Activated T-cell treated with anti-CD3 and anti-CD28 coated beads, Interleukin-2, amount 50 U/mL, for 1 hour (primary cell): ENCODE measurements at places on chromosomes 3 and 15.
A peak's percentile ranks its signal among the peaks of the same experiment; 100 is the strongest.

GRCh38 chr3:29290596-29290995, 9.7 kb downstream of the RBMS3 start:
- no peak for DNase-seq

DNA sequence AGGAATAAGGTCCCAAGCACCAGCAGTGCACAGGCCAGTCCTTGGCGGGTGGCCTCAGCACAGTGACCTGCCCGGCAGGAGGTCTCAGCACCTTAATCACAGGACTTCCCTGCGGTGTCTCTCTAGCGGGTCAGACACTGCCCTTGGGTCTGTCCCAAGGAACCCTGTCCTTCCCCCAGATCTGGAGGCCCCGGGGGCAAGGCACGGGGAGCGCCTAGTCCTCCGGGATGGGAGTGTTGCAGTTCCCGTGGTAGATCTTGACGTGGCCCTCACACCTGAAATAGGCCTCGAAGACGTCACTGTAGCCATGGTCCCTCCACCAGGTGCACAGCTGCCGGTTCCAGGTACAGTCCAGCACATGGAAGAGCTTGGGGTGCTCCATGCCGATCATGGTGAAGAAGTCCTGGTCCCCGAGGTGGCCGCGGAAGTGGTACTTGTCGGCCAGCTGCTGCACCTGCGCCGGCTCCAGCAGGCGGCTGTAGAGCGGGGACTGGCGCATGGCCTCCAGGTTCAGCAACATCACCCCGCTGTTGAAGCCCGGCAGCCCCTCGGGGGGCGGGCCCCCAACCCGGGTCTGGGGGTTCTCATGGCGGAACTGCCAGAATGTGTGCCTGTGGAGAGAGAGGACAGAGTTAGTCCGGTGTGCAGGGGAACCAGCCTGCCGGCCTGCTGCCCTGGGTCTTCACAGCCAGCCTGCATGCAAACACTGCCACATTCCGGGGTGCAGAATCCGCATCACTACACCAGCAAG, 201.3 kb downstream of the XXYLT1 start:
- peak; percentile 8 for DNase-seq

GRCh38 chr15:38002883-38003477, 68.5 kb downstream of the TMCO5A start:
- DNase-seq, result no peak

GRCh38 chr3:156721687-156722618, 47.6 kb downstream of the TIPARP start:
- no peak for DNase-seq

- DNase-seq, result no peak
Measured at GRCh38 chr15:41858756-41859155, 20.1 kb downstream of the PLA2G4B start.

- no peak for DNase-seq
Measured at GRCh38 chr3:13379201-13379830, 40.8 kb downstream of the NUP210 start.

- DNase-seq, result no peak
Measured at GRCh38 chr3:173663696-173664111, 266.2 kb downstream of the NLGN1 start.

GRCh38 chr3:94937980-94938379, 875.1 kb downstream of the NSUN3 start:
- no peak for DNase-seq

- no peak for DNase-seq
Measured at GRCh38 chr3:108620250-108620649, 30.7 kb downstream of the DZIP3 start.

- DNase-seq, result peak; percentile 58
Measured at GRCh38 chr3:112333002-112333380, at the start of gene CD200. TSS of gene CD200 (plus strand) at chr3:112333156. CDS start at chr3:112333213, 57 bp downstream.

DNA sequence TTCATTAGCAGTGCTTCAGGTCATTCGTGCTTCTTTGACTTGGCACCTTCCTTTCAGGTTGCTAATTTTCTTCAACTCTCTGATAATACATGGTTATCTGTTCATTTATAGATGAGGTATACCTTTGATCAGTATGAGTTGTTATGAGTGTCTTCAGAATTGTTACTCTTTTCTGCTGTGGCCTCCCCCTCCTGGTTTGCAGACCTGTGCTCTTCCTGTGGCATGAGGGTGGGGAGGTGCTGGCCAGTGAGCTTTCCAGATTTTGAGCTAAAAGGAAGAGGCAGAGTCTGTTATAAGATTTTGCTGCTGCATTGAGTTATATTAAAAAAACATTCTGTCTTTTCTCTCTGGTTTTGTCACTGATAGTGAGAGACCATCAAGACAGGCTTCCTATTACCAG, 30.8 kb upstream of the GOLGA6L9 start:
- DNase-seq, result no peak

GRCh38 chr15:70629735-70630273, 133.6 kb downstream of the UACA start:
- no peak for DNase-seq

DNA sequence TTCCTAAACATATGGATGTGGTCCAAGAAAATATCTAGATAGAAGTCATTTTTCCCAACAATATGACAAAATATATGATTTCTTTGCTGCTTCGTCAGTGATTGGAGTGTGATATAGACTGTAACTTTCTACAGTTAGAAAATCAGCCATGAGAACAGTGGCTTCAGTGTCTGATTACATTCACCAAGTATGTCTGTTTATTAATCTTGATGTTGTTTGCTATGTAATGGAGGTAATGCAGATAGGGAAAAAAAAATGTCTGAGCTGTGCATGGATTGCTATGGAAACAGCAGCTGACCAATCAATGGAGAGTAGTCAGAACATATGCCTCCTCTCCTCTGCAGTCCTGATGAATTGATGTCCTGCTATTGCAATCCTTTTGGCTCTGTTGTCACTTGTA, 72.3 kb upstream of the GAP43 start:
- DNase-seq, result no peak

DNA sequence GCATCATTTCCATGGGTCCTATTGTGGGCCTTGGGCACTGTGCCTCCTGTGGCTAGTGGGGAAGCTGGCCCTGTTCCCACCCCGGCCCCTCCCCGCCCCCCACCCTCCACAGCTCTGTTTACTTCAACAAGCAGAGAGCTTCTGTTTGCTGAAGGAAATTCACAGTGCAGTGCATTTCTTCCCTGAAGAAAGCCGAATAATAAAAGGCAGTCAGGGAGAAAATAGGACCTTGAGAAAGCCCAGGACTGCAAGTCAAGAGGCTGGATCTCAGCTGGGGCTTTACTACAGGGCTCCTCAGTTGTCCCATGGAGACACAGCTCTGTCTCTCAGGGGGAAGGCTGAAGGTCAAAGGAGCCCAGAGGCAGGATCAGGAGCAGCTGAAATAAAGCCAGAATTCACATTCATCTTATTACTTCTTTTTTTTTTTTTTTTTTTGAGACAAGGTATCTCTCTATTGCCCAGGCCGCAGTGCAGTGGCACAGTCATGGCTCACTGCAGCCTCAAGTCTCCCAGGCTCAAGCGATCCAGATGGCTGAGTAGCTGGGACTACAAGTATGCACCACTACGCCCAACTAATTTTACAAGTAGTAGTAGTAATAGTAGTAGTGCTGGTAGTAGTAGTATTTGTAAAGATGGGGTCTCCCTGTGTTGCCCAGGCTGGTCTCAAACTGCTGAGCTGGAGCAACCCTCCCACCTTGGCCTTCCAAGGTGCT, 33.0 kb upstream of the LACTB start:
- no peak for DNase-seq
